Activated naive CD8-positive, alpha-beta T cell treated with anti-CD3 and anti-CD28 coated beads, Interleukin-2, amount 10 ng/mL, durations not matched to agents 7 days and 5 days (primary cell): ENCODE measurements at places on chromosomes 2 and 18.
A peak's percentile ranks its signal among the peaks of the same experiment; 100 is the strongest.

DNA sequence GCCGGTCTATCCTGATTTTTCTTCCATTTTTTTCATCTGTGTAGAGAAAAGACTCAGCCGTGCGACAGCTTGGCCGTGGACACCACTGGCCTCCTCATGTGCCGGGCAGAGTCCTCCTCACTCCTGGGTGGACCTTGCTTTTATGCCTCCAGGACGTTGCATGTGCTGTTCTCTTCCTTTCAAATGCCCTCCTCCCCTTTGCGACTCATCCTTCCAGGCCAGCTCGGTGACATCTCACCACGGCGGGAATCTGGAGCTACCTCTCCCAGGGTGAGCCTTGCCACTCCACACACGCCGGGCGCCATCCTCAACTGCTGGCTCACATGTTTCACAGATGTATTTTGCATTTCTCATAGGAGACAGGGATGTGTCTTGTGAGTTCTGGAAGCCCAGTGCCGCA lies 198.5 kb upstream of the HDAC4 start:
- H3K4me1 ChIP-seq: no peaks in the 10 kb centered on the region
- peaks cover 6% of the 10 kb centered on the region for H3K27me3 ChIP-seq
- DNase-seq: peak; percentile 4
- no peaks in the 10 kb centered on the region for H3K36me3 ChIP-seq
- no peak overlapping the region for H3K4me3 ChIP-seq
- no peak overlapping the region for H3K27ac ChIP-seq

DNA sequence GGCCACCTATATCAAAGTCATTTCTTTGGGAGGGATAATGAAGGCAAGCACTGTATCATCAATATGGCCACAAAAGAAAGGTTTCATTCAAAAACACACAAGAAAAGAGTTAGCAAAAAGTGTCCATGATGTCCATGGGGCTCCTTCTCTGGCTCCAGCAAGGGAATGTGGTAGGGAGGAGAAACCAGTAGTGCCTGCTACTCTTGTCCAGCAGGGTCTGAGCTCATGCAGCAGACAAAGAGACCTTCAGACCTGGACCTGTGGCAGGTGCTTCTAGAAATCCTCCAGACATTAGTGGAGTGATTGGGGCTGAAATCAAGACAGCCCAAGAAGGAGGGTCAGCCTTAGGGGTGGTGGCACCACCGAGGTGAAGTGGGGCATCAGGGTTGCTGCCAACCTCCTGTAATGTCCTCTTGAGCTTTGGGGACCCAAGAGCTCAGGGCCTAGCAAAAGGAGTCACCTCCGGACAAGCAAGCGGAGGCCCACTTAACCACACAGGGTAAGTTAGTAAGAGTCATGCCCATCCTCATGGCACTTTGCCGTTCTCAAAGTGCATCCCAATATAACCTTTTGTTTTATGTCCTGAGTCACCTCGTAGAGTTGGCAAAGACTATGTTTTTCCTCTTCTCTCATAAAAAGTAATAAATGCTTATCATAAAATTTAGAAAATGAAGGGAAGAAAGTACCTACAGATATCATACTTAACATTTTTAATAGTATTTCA lies 112.6 kb upstream of the YPEL5 start:
- DNase-seq: no peak
- no peak overlapping the region for H3K4me3 ChIP-seq
- H3K4me1 ChIP-seq: no peaks in the 10 kb centered on the region
- H3K36me3 ChIP-seq: no peaks in the 10 kb centered on the region
- H3K27ac ChIP-seq: no peak overlapping the region
- H3K27me3 ChIP-seq: peaks cover 2% of the 10 kb centered on the region

GRCh38 chr2:130369311-130369964 lies 13.6 kb downstream of the PTPN18 start:
- H3K27ac ChIP-seq: peak overlapping the region; percentile 96
- H3K4me1 ChIP-seq: peaks cover 32% of the 10 kb centered on the region
- peaks cover 7% of the 10 kb centered on the region for H3K36me3 ChIP-seq
- no peak overlapping the region for H3K4me3 ChIP-seq

- DNase-seq: no peak
- no peaks in the 10 kb centered on the region for H3K36me3 ChIP-seq
- no peak overlapping the region for H3K4me3 ChIP-seq
- no peak overlapping the region for H3K27ac ChIP-seq
- no peaks in the 10 kb centered on the region for H3K4me1 ChIP-seq
- no peaks in the 10 kb centered on the region for H3K27me3 ChIP-seq
Measured at GRCh38 chr18:11029021-11029420, 120.3 kb downstream of the PIEZO2 start.

- no peaks in the 10 kb centered on the region for H3K36me3 ChIP-seq
- peak; percentile 66 for DNase-seq
- no peak overlapping the region for H3K4me3 ChIP-seq
- no peak overlapping the region for H3K27ac ChIP-seq
Measured at GRCh38 chr2:119106301-119106897, 52.2 kb downstream of the C1QL2 start.

- no peak overlapping the region for H3K27ac ChIP-seq
- H3K4me1 ChIP-seq: no peaks in the 10 kb centered on the region
- peaks cover 4% of the 10 kb centered on the region for H3K27me3 ChIP-seq
- no peaks in the 10 kb centered on the region for H3K36me3 ChIP-seq
- DNase-seq: no peak
Measured at GRCh38 chr2:191917967-191918651, 71.2 kb upstream of the CAVIN2 start.

DNA sequence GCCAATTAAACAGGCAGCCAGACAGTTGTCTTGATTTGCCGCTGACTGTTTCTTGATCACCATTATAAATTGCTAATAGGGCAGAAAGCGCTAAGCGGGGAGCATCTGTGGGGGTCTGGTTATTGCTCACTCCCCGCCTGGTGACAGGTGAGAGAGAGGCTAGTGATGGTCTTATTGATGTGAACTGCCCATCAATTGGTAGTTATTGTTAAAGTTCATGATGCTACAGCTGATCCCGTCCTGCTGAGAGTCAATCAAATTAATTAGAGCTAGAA lies 148.5 kb downstream of the LNPK start:
- H3K36me3 ChIP-seq: no peaks in the 10 kb centered on the region
- no peak overlapping the region for H3K4me3 ChIP-seq
- DNase-seq: no peak
- no peaks in the 10 kb centered on the region for H3K4me1 ChIP-seq
